LHCN-M2 (cell line): ENCODE measurements at places on chromosomes 12 and 14.

DNA sequence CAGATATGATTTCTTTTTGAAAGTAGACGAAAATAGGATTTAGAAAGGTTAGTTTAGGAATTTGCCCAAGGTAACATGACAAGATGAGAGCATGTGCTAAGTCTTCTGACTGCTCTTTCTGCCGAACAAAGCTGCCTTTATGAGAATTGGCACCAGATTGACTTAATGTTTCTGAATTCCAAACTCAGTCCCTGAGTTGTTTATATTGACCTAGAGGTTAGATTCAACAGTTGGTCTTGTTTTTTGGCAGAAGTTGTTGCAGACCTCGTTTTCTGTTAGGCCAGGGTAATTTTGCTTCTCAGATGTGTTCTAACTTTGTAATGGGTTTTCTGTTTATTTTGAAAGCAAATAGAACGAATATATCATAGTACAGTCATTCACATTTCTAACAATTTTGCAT lies 61.5 kb upstream of the LRTM2 start:
- DNase-seq, result no peak

GRCh38 chr14:78292003-78292402 lies 121.8 kb downstream of the NRXN3 start:
- DNase-seq, result no peak

DNA sequence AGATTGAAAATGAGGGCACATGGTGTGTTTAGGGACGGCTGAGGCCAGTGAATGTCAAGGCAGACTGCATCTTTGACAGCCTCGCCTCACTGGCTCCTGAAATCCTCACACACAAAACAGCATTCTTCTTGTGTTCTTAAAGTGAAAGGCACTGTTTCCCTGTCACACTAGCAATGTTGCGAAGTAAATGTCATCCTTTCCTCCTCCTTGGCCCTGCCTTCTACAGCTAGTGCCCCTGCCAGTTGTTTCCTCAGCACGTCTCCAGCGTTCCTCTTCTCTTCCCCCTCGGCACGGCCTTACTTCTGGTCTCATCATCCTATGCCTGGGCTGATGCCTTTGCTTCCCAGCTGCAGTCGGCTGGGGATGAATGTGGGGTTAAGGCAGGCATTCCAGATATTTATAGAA lies 129.4 kb upstream of the DNM1L start:
- peak; percentile 47 for DNase-seq

- DNase-seq, result no peak
These were observed 1.1 kb upstream of the HOMEZ start for GRCh38 chr14:23286902-23287479.

GRCh38 chr12:68863109-68863770 lies 55.3 kb downstream of the MDM2 start:
- DNase-seq, result no peak

DNA sequence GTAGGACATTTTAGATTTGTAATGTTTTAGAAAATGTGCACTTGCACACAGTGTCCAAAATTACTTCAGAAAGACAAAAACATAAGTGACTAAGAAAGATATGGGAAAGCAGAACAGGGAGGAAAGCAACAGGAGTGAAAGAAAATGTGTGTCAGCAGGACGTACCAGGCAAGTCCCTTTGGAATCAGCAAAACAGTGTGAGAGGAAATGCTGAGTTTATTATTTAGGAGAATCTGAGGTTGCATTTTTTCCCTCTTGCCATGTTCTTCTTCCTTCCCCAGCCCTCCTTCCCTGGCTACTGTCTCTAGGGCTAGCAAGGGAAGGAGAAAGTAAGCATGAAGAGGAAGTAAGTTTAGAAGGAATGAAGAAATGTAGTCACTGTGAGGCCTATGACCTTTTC lies 67.7 kb upstream of the CD163 start:
- DNase-seq, result no peak

GRCh38 chr14:90500665-90501370 lies 104.0 kb downstream of the CALM1 start:
- DNase-seq, result no peak

DNA sequence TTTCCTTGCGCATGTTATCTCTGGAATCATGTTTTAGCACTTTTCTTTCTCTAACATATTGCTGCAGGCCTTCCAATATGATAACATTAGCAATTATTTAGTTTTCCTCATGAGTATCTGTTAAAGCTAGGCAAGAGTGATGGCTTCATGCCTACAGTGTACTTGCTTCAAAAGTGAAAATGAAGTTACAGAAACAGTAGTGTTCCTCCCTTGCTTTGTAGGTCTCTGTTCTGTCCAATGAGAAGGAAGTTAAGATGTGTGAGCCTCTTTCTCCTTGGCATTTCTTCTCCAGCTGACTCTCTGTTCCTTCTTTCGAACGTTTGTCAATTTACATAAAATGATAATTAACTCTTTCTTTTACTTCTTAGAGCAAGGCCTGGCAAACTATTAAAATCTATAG lies 22.2 kb downstream of the LRRIQ1 start:
- no peak for DNase-seq

DNA sequence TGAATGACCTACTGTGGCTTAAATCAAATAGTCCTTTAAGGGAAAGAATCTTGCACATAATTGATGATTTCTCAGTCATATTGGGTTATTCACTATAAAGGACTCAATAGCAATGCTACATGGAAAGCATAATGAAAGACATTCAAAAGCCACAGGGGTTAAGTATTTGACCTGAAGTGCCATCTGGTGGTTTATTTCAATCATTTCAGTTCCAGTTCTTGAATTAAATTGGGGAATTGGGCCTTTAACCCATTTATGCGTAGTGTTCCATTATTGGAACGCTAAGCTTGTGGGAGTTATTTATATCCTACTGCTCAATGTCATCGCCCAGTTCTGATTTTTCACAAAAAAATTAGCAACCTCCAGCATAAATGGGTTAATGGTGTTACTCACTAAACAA lies 41.3 kb upstream of the C12orf71 start:
- DNase-seq, result peak; percentile 43

DNA sequence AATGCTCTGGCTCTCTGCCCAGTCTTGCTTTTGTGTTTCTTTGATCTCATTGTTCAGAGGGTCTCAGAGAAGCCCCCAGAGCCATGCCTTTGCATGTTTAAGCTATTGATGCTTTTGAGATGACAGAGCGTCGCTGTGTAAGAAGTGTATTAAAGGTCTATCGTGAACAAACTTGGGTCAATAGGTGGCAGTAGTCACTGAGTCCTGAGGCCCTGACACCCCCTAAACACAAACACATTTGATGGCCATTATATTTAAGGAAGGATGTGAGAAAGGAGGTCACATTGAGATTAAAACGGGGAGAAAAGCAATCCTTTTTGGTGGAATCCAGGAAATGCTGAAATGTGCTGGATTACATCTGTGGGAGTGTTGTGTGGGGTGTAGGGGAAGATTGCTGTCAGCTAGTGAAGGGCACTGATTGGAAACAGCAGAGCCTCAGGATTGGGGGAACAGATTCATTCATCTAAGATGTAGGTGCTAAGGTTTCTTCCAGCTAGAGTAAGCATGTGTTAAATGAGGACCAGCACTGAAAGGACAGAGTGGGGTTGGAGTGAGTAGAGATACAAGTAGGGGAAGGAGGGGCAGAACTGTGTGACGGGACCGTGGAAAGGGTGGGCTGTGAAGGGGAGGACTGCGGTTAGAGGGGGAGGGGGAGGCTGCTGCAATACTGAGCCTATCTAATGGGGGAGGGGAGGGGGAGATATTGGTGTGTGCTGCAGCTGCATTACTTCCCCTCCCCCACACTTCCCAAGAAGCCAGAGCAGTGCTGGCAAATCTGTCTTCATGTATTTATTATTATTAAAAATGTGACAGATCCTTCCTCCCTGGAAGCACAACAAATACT lies 12.7 kb downstream of the NGDN start:
- DNase-seq, result no peak

GRCh38 chr14:91230397-91231035 lies 14.0 kb downstream of the GPR68 start:
- peak; percentile 55 for DNase-seq

DNA sequence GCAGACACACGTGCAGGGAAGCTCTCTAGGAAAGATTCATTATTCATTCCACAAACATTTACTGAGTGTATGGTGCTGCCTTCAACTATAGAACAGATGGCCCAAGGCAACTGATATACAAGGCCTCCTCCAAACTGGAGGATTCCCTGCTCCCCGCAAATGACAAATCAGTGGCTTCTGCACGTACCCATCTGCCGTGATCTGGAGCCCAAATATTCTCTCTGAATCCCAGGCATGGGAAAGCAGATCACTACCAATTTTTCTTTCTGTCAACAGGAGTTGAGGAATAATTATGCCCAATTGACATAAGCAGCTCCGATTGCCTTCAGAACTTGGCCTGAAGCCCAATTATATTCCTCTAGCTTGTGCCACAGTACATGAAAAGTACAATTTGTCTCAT lies 174.2 kb upstream of the CCDC196 start:
- DNase-seq, result no peak

GRCh38 chr14:102551995-102552705 lies 40.3 kb upstream of the RCOR1 start:
- no peak for DNase-seq

DNA sequence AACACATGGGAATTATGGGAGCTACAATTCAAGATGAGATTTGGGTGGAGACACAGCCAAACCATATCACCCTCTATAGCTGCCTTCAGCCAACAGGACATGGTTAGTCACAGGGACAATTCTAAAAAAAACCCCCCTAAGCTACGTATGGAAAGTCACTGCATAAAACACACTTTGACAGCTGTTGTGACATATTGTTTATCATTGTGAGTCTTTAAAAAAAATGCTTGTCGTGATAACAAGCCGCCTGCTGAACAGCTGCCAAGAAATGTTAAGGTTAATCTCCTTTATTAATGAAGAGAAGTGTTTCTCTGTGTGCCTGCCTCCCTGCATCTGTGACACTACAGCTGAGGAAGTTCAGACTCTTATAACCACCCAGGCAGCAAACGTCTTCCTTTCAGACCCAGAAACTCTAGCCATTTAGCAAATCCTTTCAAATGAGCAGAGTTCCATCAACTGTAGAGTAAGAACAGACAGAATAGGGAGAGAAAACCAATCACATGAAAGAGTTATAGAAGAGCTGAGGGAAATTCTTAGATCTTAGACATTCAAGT lies 1459.6 kb upstream of the TMEM132C start:
- no peak for DNase-seq

DNA sequence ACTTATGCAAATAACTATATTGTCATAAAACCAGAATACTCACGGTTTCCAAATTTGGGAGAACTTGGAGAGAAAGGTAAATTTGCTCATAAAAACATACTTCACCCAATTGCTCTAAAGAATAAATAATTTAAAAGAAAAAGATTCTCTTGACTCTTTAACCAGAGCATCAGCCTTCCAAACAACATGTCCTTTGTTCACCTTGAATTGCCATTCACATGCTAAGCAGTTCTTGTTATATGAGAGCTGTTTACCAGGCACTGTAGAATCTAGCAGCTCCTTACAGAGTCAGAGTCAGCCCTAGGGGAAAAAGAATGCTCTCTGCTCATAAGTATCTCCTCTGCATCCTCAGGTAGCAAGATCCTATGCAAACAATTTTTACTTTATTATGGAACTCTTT lies 10.2 kb downstream of the SLCO1A2 start:
- DNase-seq, result no peak

- DNase-seq, result peak; percentile 5
These were observed 76.2 kb downstream of the PDZRN4 start for GRCh38 chr12:41264281-41264680.

GRCh38 chr12:122063694-122064024 lies 14.9 kb upstream of the MLXIP start:
- no peak for DNase-seq

DNA sequence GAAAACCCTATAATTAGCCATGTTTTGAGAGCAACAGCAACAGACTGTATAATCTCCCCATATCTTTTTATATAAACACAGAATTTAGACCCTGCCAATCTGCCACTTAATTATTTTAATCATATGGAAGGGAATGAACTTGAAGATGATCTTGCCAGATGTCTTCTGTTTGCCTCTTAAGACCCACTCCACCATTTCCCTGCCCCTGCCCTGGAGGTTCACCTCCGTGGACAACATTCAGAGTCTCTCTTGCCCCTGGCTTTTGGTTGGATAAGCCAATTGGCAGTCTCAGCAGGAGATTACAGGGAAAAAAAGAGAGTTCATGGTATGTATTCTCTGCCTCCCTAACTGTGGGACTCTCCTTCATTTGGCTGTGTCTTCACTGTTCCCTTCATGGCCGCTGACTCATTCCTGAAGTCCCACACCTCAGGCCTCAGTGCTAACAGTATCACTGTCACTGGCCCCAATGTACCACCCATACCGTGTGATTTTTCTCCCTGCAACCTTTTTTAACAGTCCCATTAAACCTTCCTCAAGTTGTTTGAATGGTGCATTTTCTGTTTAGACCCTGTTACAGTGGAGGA lies 184.8 kb downstream of the PIK3C2G start:
- DNase-seq, result no peak

GRCh38 chr14:100738269-100738691 lies 11.6 kb downstream of the DLK1 start:
- no peak for DNase-seq

DNA sequence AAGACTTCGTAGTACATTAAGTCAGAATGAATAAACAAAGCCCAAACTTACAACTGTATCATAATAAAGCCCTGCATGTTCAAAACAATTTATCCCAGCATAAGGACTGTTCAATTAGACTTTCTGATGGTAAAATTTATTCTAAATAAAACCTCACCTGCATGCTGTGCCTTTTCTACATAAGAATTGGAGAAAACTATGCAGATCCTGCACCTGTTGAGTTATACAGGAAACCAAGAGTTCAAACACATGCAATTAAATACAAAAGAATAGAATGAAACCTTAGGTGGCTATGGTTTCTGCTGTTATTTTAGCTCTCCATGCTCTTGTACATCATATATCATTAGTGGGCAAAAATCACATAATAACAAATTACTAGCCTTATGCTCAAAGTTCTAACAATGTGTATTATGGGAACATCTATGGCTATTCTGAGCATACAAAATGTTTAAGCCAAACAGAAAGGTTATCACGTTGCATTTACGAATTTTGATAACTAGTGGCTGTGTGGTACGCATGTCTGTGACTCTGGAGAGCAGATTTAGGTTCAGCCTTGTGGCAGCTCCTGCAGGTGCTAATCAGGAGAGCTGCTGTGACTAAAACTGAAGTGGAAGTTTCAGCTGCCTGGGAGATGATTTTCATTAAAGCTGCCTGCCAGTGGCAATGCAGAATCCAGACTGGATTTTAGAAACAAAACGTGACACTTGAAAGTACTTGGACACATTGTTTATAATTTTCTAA lies 36.1 kb upstream of the LRFN5 start:
- DNase-seq, result no peak

- DNase-seq, result no peak
These were observed 12.1 kb downstream of the P2RX2 start for GRCh38 chr12:132630672-132631071.

DNA sequence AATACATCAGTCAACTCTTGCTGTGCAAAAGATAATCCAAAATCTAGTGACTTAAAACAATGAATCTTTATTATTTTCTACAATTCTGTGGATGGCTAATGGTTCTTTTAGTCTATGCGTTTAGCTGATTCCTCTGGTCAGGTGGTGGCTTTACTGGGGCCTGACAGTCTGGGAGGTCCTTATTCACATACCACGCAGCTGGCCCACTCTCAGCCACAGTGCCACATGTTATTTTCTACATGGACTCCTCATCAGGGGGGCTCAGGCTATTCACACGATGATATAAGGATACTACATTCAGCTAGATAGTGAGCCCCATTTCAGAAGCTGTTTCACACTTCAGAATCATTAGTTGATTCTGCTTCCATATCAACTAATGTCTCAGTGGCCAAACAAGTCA lies 287.5 kb upstream of the MGAT4C start:
- no peak for DNase-seq
